SHP77 (cell line): ENCODE measurements at places on chromosomes 5 and 9.
A peak's percentile ranks its signal among the peaks of the same experiment; 100 is the strongest.

GRCh38 chr5:149203921-149204441 is 62.7 kb downstream of the ABLIM3 start:
- DNase-seq, result no peak

- no peak for DNase-seq
Measured at GRCh38 chr5:111829701-111830100, 72.7 kb upstream of the NREP start.

- no peak for DNase-seq
Measured at GRCh38 chr5:83925955-83926337, 205.3 kb upstream of the HAPLN1 start.

DNA sequence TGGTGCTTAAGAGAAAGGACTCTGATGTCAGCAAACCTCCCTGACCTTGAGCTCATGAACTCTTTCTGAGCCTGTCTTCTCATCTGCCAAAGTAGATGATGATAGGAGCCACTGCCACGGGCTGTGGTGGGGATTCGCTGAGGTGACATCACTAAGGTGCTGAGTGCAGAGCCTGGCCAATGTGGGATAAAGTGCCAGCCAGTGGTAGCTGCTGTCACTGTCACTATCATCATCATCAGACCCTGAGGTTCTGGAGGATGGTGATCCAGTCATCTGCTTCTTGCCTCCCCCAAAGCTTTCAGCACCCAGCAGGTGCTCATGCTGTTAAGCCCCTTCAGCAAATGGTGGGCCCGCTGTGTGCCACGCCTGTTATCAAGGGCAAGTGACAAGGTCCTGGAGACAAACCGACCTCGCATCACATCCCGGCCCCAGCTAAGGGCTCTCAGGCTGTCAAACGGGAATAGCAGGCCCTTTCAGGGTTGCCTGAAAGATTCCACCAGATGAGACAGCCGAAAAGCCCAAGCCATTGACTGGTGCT is 6.4 kb downstream of the FPGS start:
- no peak for DNase-seq

DNA sequence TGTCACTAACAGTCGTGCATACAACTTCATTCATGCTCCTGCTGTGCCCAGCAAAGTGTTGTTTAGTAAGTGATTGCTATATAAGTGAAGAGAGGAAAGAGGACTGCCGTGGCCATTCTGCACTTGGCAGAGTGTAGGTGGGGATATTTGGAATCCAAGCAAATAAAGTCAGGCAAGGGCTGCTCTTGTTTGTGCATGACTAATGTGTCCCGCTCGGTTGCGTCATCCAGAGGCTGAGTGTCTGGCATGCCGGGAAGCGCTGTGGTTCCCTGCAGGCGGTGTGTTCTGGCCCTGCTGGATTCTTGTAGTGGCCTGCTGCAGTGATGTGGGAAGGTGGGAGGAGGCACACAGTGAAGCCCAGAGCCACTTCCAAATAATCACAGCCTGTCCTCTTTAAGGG is 136.9 kb upstream of the ANKH start:
- DNase-seq, result peak; percentile 100

DNA sequence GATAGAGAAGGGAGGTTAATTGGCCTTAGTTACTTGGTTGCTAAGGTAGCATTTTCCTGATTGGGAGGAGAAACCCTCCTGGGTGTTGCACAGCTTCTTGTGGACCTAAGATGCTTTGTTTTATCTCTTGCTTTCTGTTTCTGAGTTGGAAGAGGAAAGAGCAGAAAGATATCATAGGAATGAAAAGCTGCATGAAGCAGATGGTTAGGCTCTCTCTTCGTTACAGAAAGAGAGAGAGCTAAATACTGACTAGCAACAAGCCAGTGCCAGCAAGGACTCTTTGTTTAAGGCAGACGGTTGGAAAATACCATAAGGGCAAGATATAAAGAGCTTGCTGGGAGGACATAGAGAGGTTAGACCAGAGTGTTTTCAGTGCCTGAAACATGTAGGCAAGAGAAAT is 103.1 kb downstream of the ATG10 start:
- DNase-seq, result no peak

GRCh38 chr5:159185773-159186172 is 23.6 kb downstream of the RNF145 start:
- DNase-seq, result no peak

DNA sequence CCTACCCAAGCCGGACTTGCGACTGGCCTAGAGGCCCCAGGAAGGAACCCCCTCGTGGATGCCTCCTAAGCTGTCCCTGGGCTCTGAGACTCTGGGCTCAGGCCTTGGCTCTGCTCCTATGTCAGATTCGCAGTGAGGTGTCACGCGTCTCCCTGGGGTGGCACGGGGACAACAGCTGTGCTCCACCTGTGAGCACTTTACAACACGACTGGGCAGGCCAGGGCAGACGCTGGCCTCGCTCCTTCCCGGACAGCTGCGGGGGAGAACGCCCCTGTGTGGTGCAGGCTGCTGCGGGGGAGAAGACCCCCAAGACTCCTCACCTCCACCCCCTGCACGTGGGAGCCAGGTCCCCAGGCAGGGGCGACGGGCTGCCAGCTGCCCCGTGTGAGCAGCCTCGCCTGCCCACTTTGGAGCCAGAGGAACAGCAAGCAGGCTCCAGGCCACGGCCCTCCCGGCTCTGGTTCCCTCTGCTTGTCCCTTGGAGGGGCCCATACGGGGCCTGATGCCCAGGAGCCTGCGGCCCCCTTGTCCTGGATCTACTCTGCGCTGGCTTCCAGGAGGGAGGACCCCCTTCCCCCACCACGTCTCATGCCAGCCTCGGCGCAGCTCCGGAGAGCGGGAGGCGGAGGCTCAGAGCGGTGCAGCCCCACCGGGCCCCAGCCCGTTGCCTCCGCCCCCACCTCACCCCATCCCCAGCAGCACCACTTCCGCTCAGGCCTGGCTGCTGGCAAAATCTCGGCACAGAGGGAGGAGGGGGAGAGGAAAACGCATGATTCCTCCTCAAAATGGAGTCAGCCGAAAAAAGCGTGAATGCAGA is 36.0 kb downstream of the SARDH start:
- no peak for DNase-seq

DNA sequence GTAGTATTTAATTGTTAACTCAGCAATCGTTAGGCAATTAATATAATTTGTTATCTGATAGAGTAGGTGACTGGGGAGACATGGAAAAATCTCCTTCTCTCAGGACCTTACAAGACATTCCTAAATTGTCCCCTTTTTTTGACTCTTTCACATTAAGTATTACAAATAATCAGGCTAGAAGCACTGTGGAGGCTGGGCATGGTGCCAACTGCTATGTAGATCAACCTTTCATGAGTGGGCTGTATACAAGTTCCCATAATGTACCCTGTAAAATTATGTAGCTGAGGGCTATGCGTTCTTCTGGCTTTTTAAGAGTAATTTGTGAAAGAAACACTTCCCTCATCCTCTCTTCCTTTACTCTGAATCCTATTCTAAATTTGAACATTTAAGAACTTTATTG is 140.2 kb downstream of the NFIB start:
- DNase-seq, result no peak

- no peak for DNase-seq
Measured at GRCh38 chr5:113437111-113437510, 2.3 kb upstream of the TSSK1B start.

GRCh38 chr5:171397190-171397589 is 9.5 kb downstream of the NPM1 start:
- DNase-seq, result no peak

GRCh38 chr9:132486706-132487350 is 76.8 kb downstream of the CFAP77 start:
- no peak for DNase-seq

DNA sequence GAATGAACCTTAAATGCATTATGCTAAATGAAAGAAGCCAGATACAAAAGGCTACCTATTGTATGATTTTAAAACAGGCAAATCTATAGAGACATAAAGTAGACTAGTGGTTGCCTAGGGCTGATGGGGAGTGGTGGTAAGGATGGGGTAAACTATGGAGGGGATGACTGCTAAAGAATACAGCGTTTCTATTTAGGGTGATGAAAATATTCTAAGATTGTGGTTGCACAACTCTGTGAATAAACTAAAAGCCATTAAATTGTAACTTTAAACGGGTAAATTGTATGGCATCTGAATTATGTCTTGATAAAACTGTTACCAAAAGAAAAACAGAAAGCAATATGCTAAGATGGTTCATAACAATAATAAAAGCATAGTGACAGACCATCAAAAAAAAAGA is 21.4 kb downstream of the KLHL3 start:
- no peak for DNase-seq

- peak; percentile 4 for DNase-seq
Measured at GRCh38 chr9:68844631-68845612, 139.9 kb downstream of the PIP5K1B start.

- DNase-seq, result no peak
Measured at GRCh38 chr5:110580625-110581024, 145.8 kb downstream of the TMEM232 start.

GRCh38 chr5:81363093-81363871 is 30.7 kb downstream of the ACOT12 start:
- DNase-seq, result no peak

- no peak for DNase-seq
Measured at GRCh38 chr5:63101870-63102269, 523.3 kb downstream of the LRRC70 start.

GRCh38 chr5:169440107-169440705 is 139.3 kb upstream of the SLIT3 start:
- DNase-seq, result no peak

- DNase-seq, result no peak
Measured at GRCh38 chr9:131946180-131946579, 133.5 kb downstream of the MED27 start.

GRCh38 chr9:15187589-15187988 is 119.4 kb downstream of the TTC39B start:
- DNase-seq, result no peak

DNA sequence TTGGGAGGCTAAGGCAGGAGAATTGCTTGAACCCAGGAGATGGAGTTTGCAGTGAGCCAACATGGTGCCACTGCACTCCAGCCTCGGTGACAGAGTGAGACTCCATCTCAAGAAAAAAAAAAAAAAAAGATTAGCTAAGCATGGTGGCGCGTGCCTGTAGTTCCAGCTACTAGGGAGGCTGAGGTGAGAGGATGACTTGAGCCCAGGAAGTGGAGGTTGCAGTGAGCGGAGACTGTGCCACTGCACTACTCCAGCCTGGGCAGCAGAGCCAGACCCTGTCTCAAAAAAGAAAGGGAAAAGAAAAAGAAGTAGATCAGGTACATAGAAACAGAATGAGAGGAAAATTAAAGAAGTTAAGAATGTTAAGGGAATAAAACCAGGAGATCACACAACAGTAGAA is 927.1 kb upstream of the DMAC1 start:
- DNase-seq, result no peak

DNA sequence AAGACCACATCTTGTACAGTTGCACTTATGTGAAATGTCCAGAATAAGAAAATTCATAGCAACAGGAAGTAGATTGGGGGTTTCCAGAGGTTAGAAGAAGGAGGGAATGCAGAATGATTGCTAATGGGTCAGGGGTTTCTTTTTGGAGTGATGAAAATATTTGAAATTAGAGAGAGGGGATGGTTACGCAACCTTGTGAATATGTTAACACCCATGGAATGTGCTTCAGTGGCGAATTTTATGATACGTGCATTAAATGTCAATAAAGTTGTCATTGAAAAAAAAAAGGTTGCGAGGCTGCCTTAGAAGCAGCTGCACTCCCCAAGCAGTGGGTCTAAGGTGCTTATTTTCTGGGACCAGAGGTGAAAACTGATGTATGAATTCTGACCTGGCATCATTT is 64.4 kb upstream of the SUB1 start:
- DNase-seq, result no peak

- DNase-seq, result no peak
Measured at GRCh38 chr9:114179516-114179915, 24.2 kb downstream of the COL27A1 start.

GRCh38 chr5:121478636-121479035 is 373.0 kb upstream of the FTMT start:
- DNase-seq, result no peak

GRCh38 chr5:169302491-169303118 is 1.7 kb upstream of the SLIT3 start:
- peak; percentile 37 for DNase-seq

GRCh38 chr9:109085510-109085909 is 34.2 kb downstream of the TMEM245 start:
- no peak for DNase-seq

GRCh38 chr5:136192015-136192525 is 892 bp downstream of the SMIM32 start:
- DNase-seq, result no peak

GRCh38 chr5:39040875-39041274 is 33.3 kb downstream of the RICTOR start:
- DNase-seq, result no peak

DNA sequence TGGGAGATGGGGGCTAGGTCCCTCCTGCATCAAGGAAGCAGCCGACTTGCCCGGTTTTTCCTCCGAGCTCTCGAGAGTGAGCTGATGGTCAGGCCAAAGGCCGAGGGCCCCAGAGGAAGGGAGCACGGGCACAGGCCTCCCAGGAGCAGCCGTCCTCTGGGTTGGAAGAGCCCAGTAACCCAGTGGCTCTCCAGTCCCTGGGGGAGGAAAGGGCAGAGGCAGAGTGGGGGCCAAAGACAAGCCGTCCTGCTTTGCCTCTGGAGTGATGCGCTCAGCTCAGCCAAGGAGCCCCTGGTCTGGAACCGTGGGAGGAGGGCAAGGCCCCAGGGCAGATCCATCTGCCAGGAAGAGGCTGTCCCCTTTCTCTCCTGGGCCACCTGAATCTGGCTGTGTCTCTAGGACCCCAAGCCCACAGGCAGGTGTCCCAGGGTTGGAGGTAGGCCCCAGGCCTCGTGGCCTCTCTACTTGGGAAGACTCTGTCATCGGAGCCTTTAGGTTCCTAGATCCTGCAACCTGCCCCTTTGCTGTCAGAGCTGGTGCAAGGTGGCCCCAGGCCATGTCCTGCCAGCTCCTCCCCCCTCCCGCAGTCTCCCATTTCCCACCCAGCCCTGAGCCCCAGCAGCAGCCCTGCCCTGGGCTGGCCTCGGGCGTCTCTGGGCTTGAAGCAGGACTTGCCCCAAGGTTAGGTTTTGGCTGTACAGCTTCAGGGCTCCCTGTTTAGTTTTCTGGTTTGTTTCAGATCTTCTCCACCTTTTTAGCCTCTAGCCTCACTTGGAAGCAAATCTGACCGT is 224.1 kb downstream of the CACNA1B start:
- DNase-seq, result no peak

DNA sequence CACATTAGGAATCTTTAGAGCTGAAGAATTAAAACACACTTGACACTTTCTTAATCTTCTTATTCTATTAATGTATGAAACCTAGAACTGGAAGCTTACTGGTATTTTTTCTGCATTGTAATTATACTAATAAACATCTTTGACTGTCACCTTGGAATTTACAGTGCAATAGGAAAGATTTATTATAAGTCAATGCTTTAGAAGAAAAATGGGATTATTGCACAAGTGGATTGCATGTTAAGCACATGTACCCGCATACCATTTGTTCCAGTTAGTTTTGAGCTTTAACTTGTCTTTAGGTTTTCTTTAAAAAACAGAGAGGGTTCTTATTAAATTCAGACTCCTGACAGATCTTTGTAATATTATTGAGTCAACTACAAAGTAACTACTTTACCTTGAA is 278.5 kb downstream of the CCDC171 start:
- no peak for DNase-seq

- DNase-seq, result no peak
Measured at GRCh38 chr5:174217527-174217926, 172.0 kb downstream of the NSG2 start.

- no peak for DNase-seq
Measured at GRCh38 chr9:103458826-103459225, 463.7 kb downstream of the CYLC2 start.

- DNase-seq, result no peak
Measured at GRCh38 chr5:77846422-77847128, 70.4 kb upstream of the TBCA start.

GRCh38 chr9:137497921-137498719 is 39.0 kb upstream of the NSMF start:
- no peak for DNase-seq
